ENCODE measurements at places on chromosomes 2 and 18.

- no peak for DNase-seq
Measured at GRCh38 chr2:195985741-195986140, 82.9 kb downstream of the DNAH7 start.

- DNase-seq = no peak
Measured at GRCh38 chr18:78821396-78821795, 158.2 kb upstream of the SALL3 start.

DNA sequence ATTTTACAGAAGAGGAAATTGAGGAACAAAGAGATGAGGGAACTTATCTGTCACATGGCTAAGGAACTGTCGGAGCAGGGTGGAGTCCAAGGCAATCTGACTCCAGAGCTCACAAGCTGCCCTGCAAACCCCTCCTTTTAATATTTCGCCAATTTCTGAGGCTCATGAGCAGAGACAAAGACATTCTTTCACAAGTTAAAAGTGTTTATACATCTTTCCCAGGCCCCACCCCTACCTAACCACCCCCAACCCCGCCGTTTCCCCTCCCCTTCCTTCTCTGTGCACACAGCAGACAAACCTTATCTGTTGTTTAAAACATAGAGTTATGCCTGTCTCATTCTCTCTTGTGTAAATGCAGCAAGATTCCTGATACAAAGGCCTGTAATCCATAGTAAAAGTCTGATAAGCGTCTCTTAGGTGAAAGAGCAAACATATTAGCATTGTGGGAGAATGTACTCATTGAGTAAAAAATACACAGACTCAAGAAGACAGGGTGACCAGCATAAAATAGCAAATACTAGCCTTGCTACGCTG, 44.3 kb downstream of the EPHA4 start:
- DNase-seq = no peak

- DNase-seq = no peak
Measured at GRCh38 chr2:191927319-191927867, 80.5 kb upstream of the CAVIN2 start.

- no peak for DNase-seq
Measured at GRCh38 chr2:127562936-127563335, 27.5 kb downstream of the MYO7B start.

- no peak for DNase-seq
Measured at GRCh38 chr2:71620116-71620515, 166.8 kb downstream of the DYSF start.

DNA sequence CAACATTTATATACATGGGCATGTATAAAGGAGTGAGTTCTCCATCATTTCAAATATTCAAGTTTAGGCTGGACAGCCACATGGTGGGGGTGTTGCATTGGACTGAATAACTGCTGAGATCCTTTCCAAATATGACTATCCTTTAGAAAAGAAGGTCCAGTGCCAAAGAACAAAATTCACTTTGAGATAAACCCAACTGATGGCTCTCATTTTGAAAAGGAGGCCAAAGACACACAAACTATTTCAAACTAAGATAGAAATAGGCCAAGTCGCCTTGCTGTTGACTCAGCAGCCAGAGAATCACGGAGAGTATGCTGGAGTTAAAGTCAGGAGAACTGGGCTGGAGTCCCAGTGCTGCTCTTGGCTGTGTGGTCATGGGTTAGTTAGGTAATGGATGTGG, 204.5 kb upstream of the LRATD1 start:
- no peak for DNase-seq

DNA sequence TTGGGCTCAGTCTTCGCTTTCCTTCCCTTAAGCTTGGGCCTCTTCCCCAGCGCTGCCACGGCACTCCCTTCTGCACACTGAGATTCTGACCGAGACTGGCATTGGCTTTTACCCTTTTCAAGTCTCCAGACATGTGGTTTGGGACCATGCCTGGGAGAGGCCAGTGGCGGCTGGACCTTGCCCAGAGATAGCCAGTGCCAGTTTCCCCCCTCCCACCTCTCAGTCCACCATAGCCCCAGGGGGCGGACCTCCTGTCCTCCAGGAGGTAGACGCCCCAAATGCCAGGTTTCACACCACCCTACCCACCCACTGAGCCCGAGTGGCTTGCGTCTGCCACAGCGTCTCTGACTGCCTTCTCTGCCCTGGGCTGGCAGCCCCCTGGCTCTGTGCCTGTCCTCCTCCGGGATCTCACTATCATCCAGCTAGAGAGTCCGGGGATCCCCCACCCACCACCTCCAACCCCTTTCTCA, 47.7 kb downstream of the INPP5D start:
- no peak for DNase-seq

DNA sequence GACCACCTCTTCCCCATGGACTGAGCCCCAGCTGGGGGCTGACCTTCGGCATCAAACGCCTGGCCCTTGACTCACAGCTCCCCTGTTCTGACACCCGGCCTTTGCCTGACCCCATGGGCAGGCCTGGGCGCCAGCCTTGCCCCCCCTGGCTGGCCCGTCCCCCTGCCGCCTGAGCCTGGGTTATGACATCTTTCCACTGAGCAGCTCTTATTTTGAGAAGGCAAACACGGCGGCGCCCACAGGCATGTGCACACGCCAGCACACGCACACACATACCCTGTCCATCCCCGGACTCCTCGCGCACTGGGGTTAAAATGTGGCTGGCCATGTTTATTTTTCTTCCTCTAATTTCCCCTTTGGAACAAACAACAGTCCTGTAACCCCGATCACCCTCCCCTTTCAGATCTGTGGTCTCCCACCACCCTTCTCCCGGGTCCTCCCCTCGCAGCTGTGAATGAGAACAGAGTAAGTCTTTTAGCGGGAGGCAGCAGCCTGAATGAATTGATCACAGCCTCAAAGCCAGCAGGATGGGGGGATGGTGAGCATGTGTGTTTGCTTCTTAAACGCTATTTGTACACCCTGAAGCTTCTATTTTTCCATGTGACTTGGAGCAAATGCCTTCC, 11.8 kb upstream of the ATOH8 start:
- DNase-seq = no peak

DNA sequence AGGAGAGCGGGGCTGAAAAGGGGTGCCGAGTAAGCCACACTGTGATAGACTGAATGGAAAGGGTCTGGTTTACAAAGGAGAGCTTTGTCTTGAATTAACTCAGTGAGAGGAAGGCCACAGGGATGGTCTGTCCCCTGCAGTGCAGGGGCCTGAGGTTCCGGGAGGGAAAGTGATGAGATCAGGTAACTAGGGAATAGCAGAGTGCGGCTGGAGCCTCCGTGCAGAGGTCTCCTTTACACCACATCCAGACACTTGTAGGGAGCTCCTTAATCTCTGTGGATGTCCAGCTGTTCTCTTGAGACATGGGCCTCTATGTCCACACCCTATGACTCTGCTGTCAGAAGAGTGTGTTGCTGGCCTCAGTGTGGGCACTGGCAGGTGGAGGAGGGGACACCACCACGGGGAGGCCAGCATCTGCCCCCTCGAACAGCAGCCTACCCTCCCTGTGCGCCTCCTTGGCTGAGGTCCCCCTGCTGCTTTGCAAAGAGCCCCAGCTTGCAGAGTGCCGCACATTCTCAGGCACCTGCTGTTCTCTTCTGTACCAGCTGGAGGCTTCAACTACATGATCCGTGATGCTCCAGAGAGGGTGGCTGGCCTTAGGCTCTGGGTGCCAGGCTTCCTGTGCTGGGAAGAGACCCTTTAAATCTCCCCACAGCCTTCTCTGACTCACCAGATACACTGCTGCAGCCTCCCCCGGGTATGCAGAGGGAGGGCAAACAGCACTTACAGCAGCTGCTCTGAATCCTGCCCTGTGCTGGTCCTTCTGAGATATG, 25.9 kb downstream of the ENOSF1 start:
- DNase-seq = no peak

- no peak for DNase-seq
Measured at GRCh38 chr2:158221063-158222020, 119.7 kb downstream of the UPP2 start.

GRCh38 chr2:102764083-102764482, 2.3 kb downstream of the TMEM182 start:
- DNase-seq = no peak

- DNase-seq = no peak
Measured at GRCh38 chr2:230974096-230974913, 21.6 kb upstream of the SPATA3 start.

DNA sequence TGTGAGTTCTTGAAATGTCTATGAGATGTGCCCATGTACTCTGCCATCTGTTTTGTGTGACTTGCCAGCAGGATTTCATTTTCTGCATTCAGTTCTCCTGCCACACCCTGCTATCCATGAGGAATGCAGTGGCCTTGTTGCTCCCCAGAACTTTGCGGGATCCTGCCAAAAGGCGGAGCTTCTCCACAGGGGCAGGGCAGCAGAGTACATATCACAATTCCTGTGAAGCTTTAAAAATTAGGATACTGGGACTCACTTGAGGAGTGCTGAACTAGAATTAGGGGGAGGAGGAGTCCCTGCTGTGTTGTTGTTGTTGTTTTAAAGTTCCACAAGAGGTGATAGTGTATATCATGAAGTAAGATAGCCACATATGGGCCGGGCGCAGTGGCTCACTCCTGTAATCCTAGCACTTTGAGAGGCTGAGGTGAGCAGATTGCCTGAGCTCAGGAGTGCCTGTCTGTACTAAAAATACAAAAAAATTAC, 76.4 kb downstream of the TANC1 start:
- no peak for DNase-seq

- no peak for DNase-seq
Measured at GRCh38 chr2:207694811-207695281, 16.6 kb upstream of the CCNYL1 start.

DNA sequence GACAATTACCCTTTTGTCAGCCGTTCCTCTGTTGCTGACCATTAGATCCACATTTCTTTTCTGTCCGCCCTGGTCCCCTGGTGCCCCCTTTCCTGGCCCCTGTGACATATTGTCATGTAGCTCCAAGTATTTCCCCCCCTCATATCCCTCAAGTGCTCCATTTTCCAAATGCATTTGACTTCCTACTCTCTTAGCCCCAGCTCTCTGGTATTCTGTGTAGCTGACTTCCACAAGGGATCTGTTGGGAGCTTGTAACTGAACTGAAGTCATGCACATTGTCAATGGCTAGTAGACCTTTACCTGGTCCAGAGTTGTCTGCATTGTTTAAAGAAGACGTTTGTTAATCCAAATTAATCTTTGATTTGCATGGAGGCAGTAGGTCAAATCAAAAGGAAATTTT, 34.8 kb downstream of the LIPG start:
- no peak for DNase-seq

- DNase-seq = no peak
Measured at GRCh38 chr18:9055626-9056025, 46.9 kb upstream of the NDUFV2 start.

DNA sequence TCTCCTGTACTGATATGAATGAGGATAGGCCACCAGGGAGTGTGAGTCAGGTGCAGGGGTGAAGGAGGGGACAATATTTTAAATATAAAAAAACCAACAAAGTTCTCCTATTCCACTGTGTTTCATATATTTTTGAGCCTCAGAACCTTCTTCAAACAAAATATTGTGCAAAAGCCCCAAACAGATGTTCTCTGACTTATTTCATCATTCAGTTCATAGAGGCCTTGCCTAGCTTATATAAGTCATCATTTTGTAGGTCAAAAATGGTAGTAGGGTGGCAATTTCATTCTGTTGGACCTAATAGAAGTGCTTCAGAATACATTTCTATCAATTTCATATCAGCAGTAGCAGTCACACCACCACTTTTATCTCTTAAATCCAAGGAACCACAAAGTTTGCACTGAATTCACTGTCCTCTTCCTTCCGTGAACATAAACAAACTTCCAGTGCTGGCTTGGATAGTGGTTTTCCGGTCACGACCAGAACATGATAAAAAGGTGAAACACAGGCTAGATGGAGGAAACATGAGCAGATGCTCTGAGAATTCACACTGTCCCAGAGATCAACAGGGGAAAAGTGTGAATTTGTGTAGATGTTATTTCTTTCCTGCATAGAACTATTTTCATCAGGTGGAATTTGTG, 99.1 kb downstream of the EN1 start:
- DNase-seq = no peak

GRCh38 chr18:77164763-77165485, 32.3 kb upstream of the MBP start:
- DNase-seq = no peak

DNA sequence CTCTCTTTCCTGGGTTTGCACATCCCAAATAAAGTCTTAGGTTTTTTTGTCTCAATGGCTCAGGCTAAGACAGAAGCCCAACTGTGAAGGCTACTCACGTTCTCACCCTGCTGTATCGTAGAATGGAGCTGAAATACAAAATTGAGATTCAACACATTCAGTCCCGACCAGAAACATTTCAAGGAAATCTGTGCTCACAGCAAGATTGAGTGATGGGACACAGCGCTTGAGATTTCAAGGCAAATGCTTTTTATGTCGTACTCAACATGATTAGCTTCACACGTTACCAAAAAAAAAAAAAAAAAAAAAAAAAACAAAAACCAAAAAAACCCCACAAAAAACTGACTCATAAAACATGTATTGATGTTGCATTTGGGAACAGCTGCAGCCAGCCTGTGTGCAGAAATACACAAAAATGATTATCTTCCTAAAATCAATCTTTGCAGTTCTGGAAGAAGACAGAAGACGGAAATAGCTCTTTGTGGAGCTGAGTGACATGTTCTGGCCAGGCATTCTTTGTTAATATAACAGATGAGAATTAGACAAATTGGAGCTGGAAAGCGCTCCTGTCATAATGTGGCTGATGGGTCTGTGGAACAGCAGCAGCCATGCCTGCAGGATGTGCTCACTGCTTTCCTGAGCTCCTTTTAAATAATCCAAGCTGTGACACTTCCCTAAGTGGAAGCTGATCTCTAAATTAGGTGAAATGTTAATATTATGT, 453.2 kb downstream of the LPIN1 start:
- no peak for DNase-seq

- DNase-seq = no peak
Measured at GRCh38 chr2:43803113-43803512, 29.3 kb downstream of the DYNC2LI1 start.

DNA sequence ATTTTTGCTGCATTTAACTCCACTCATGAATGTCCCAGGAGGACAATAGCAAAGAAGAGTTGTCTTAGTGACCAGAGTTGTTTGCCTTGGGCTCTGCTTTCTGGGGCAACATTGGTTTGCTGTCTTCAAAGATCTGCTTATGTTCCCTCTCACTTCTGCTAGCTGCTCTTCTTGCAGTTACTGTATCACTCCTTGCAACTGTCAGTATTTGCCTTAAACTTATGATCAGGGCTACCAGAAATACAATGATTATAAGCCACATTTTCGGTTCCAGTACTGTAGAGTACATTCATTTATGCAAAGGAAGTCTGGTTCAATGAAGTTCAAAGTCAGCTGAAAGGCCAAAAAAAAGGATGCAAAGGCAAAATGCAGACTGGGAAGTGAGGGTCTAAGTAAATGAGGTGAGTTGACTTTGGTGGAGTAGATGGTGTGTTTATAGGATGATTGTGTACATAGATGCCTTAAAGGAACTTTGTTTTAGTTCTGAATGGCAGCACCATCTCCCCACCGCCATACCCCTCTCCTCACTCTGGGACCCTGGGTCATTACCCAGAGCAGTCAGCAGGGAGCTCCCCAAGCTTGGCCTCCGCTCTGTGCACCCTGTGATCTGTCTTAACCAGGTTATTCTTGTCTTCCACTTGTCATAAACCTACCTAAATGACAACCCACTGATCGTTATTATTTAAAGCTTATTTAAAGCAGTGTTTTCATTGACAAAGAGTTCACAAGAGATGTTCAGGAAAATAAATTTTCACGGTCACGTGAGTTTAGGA, 236.0 kb downstream of the DOK6 start:
- DNase-seq = no peak

Data from NCI-H187 treated with DMSO at 0.1 percent for 48 hours (cell line).